ENCODE measurements at places on chromosomes 12 and 14.

GRCh38 chr12:34264110-34264509 is 241.8 kb downstream of the ALG10 start:
- no peak for DNase-seq

DNA sequence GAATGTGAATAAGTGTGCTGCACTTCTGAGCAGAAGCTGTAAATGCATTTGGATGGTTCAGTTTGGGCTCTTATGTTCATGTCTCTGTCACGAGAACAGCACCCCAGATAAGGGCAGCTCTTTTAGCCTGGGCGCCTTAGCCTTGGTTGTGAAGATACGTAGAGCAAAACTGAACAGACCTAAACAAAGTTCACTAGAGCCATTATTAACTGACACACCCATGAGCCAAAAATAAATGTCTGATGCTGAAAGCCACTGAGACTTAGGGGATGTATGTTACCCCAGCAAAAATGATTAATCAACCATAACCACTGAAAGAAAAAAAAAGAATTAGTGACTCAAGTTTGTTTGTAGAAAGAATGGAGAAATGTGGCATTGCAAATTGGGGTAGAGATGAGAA is 343.4 kb downstream of the BCAT1 start:
- DNase-seq, result no peak

- no peak for DNase-seq
These were observed 54.2 kb downstream of the PTPRQ start for GRCh38 chr12:80498059-80498728.

DNA sequence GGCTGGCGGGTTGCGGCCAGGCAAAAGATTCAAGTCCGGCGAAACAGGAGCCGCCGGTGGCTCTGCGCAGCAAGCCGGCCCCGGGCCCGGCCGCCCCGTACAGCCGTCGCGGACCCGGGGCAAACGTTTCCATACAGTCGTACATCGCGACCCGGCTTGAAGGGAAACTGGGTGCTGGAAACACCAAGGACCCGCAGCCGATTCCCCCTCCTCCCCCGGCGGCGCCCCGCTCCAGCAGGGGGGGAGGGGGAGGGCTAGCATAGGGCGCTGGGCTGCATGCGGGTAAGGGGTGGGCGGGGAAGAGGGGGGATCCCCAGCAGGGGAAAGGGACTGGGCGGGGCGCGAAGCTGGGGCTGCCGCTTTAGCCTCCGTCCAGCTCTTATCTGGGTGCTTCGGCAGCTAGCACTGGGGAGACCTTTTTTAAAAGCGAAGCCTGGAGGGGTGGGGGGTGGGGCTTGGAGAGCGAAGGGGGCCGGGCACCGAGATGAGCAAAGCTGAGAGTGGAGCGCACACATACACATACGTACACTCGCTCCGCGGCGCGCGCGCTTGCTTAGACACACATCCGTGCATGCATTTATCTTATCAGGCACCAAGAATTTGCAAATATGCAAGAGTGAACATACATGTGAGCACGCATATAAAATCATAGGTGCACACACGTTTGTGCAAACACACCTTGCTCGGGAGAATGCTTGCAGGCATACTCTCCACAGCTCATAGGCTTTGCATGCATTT is 11.9 kb downstream of the RARG start:
- peak; percentile 78 for DNase-seq

- peak; percentile 20 for DNase-seq
These were observed 178.7 kb downstream of the PAWR start for GRCh38 chr12:79512068-79512467.

DNA sequence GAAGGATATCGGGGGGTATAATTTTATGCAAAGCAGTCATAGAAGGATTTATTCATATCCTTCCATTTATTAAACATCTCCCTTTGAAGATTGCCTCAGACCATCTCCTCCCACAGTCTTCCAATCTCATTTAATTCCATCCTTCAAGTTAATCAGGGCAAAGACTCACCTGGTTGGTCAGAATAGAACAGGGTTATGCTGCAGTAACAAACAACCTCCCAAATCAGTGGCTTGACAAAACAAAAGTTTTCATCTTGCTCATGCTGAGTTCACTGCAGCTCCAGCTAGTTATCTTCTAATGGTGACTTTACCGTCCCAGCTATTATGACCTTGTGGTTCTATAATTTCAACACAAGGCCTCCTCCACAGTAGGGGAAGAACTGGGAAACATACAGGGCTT is 48.8 kb upstream of the MTERF2 start:
- DNase-seq, result no peak

DNA sequence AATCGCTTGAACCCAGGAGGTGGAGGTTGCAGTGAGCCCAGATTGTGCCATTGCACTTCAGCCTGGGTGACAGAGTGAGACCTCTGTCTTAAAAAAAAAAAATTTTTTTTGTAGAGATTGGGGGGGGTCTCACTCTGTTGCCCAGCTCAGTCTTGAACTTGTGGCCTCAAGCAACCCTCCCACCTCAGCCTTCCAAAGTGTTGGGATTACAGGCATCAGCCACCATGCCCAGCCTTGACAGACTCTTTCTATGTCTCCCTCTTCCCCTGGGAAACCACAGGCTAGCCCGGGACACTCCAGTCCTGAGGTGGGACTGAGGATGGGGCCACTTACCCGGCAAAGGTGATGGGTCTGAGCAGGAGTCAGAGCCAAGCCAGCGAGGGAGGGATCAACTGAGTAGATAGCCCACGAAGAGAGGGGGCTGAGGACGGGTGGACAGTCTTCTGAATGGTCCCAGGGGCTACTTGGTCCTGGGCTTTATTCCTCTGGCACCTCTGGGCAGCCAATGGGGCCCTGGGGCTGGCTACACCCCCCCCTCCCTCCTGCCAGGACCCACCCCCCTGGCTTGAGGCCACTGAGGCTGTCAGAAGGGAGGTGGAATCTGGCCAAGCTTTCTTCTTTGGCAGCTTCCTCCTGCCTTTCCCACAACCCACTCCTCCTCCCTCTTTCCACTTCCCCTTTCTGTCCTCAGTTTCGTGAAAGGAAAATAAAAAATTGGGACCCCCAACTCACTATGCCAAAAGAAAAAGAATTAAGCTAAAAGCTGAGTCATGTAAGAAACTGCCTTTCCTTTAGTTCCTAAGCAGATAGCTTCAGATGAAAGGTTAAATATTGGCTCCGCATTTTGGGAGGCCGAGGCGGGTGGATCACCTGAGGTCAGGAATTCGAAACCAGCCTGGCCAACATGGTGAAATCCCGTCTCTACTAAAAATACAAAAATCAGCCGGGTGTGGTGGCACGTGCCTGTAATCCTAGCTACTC is at the start of gene SDS:
Gene SDS, minus strand, starts transcription at position 453 of the 981 bp plus-strand sequence. CDS start 4,179 bp downstream, outside the sequence.
- DNase-seq, result no peak

GRCh38 chr14:55724736-55725135 is 144.7 kb downstream of the KTN1 start:
- no peak for DNase-seq

Measured in HT-29 (cell line).